NCI-H510A treated with DMSO at 0.1 percent for 48 hours (cell line): ENCODE measurements at places on chromosomes 5 and 9.

- no peak for DNase-seq
Measured at GRCh38 chr5:115124741-115125140, 45.0 kb downstream of the TRIM36 start.

GRCh38 chr5:15510092-15510491 lies 10.1 kb downstream of the FBXL7 start:
- DNase-seq, result no peak

DNA sequence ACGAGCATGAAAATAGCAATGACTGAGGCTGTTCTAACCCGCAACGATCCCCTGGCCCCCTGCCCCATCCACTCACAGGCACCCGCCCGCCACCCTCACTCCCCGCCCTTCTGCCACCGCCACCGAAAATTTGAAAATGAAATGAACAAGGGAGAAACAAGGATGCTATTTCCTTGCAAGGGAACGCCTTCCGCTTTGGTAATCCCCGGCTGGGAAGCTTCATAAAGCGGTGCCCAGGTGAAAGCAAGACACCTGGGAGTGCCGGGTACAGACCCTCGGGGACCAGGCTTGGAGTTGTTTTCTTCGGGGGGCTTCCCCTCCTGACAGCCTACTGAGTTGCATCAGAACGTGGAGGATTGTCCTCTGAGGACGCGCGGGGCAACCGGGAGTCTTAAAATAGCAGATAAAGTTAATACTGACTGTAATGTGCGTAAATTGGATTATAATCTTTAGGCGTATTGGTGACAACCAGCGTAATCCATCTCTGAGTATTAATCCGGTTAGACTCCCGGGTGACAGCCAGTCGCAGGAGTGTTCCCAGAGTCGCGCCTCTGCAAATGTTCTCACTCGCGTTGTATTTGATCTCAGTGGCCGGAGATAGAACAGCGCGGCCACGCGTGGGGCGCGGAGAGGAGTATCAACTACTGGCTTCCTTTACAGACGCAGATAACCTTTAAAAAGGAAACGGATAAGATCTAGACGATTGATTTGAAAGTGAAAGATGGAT lies 885 bp upstream of the MLLT3 start:
- DNase-seq, result no peak

GRCh38 chr5:66810151-66810550 lies 214.0 kb downstream of the MAST4 start:
- no peak for DNase-seq

DNA sequence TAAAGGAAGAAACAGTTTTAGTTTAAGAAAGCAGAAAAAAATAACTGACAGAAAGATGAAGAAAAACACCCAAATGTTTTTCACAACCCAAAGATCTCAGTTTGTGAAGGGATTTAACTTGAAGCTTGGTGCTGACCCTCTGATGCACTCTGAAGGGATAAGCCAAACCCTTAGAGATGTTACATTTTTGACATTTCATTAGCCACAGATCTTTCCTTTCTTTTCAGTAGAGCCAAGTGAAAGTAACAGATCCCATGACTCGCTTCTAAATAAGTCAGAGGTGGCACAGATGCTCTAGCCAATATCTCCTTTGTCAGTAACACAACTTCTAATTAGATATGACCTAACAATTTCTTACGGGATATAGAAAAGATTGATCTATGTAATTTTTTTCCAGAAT lies 394.5 kb upstream of the EDIL3 start:
- no peak for DNase-seq

- no peak for DNase-seq
Measured at GRCh38 chr5:39236718-39237117, 17.4 kb upstream of the FYB1 start.

- no peak for DNase-seq
Measured at GRCh38 chr5:2272755-2273154, 390.0 kb upstream of the IRX4 start.

- DNase-seq, result no peak
Measured at GRCh38 chr5:44329716-44330115, 59.5 kb downstream of the FGF10 start.

DNA sequence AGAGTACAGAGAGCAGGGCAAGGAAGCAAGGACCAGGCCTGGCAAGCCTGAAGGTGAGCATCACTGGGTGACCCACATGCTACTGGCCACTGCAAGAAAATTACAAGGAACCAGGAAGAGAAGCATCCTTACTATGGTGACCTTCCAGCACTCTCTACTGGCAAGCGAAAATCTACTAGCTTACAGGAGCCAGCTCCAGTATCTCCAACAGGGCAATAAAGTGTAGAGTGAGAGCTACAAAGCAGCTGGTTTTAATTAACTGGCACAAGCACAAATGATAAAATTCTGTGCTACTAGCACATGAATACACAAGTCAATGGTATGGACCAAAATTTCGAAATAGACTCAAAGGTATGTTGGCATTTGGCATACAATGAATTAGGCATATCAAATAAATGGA lies 113.3 kb upstream of the CAST start:
- DNase-seq, result no peak

DNA sequence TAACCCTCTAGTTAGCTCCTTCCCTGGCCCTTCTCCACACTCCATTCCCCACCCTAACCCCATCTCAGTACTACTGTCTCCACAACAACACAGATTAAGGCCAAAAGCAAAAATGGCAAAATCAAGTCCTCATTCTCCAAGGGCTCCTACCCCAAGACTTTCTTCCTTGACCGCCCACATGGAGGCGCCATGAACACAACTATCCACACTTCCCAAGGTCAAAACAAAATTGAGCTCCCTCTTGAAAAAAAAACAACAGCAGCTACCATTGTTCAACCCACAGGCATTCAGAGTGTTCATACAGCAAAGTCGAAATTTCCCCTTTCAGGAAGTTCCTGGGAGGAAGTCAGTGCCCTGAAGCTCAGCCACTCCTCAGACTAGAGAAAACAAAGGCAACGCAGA lies 54.4 kb downstream of the GNAQ start:
- DNase-seq, result no peak

- DNase-seq, result no peak
Measured at GRCh38 chr5:10885026-10885425, 124.0 kb upstream of the DAP start.

DNA sequence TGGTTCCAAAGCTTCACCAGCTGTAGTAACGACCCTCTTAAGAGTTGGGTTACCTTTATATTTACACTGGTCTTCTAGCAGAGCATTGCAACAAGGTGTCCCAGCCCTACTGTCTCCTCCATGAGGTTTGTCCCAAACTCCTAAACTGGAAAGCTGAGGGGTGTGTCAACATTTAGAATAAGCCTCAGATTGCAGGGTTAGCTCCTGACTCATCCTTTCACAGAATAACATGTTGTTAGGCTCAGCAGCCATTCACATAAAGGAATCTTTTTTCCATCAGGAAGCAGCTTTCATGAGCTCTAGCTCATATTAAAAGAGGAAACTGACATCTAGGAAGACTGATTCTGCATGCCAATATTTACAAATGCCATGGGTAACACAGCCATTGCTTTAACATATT lies 238.7 kb downstream of the EFNA5 start:
- DNase-seq, result no peak

GRCh38 chr9:124295159-124295794 lies 37.5 kb downstream of the NEK6 start:
- DNase-seq, result no peak

DNA sequence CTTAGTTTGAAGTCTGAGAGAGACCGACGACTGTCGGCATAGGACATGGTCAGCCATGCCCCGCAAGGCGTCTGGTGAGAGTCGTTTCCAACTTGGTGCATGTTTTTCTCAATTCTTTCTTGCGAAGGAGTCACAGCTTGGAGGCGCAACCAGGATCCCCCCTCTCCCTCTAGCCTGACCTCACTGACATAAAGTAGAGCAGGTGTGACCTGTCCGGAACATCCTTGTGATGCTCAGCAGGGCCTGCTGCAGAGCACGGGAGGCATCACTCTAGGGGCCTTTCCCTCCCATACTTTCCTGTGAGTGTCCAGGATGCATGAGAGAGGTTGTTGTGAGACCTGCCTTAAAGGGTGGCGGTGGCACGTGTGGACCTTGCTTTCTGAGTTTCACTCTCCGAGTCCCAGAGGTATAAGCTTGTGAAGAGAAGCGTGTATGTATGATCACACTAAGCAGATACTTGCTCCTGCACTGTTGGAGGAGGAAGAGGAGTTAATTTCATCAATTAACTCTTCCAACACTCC lies 5.0 kb downstream of the TENT4A start:
- no peak for DNase-seq

GRCh38 chr5:77972469-77973252 lies 196.5 kb upstream of the TBCA start:
- no peak for DNase-seq

DNA sequence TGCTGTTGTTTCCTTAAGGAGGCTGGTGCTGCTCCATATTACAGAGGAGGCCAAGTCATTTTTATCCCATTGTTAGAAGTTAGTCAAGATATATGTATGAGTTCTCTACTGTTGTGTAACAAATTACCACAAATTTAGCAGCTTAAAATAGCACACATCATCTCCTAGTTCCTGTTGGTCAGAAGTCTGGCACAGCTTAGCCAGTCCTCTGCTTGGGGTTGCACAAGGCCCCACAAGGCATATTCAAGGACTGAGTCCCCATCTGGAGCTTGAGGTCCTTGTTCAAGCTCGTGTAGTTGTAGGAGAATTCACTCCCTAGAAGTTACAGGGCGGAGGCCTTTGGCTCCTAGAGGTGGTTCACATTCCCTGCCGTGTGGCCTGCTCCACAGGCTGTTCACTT lies 14.7 kb downstream of the MTAP start:
- no peak for DNase-seq

- no peak for DNase-seq
Measured at GRCh38 chr9:110007477-110008270, 200.3 kb downstream of the C9orf152 start.

DNA sequence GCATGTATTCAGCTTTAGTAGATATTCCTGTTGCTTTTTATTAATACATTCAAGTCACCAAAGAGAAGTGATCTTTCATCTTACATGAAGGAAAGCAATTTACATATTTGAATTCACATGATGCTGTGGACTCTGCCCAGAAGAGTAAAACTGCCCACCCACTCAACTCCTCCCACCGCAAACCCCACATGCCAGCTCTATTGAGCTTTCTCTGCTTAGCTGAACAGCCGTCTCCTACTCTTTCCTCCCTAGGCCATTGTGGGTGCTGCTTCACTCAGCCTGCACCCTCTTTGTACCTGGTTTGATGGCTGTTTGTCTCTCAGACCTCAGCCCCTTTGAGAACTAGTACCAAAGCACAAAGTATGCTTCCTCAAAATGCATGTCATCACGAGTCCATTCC lies 48.4 kb upstream of the MAP3K1 start:
- DNase-seq, result no peak

DNA sequence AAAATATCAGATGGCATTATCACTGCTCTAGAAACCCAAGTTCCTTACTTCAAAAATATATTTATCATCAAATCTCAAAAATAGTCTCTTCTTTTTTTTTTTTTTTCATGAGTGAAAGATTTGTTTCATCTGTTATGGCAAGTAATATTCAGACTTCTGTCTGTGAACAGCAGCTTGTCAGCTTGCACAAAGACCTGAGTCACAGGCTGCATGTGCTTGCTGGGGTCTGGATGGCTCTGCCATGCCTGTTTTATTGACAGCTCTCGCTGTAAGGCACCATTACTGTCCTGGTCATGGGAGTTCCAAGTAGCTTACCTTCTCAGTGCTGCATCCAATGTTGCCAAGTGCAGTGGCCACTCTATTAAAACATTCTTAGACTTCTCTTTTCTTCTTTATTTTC lies 456.4 kb downstream of the GADD45G start:
- no peak for DNase-seq

GRCh38 chr9:116286297-116286696 lies 132.7 kb downstream of the PAPPA start:
- DNase-seq, result no peak

DNA sequence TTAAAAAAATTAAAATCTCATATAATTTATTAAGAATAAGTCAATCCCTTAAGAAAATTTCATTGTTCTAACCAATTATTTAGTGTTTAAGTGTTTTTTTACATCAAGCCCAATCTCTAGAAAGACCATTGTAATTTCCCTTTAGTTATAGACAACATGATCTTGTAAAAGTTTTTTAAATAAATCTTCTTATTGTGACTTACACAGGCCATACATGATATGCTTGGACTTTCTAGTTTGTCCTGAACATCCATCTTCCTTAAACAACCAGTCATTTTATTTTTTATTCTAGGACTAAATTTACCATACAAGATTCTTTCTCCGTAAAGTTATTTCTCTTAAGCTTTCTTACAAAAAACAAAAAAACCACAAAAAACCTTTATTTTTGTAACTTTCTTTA lies 126.5 kb upstream of the MAST4 start:
- DNase-seq, result no peak

GRCh38 chr5:142663246-142663645 lies 22.6 kb downstream of the FGF1 start:
- DNase-seq, result no peak

DNA sequence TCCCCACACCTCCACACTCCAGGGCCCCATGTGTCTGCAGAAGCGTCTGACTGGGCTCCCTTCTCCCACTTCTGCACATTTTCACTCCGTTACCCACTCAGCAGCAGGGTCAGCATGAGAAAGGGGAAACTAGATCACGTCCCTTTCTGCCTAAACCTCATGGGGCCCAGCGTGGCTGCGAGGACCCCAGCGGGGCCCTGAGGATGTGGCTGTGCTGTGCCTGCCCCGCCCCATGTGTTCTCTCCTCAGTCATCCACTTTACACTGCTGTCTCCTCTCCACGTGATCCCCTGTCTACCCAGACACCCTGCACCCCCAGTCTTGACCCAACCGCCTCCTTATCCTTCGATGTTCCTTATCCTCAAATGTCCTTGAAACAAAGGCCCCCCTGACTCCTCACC lies 59.8 kb upstream of the OTULINL start:
- no peak for DNase-seq

- no peak for DNase-seq
Measured at GRCh38 chr9:135046739-135047350, 40.6 kb upstream of the OLFM1 start.

GRCh38 chr9:88926781-88927505 lies 64.3 kb upstream of the S1PR3 start:
- DNase-seq, result no peak

DNA sequence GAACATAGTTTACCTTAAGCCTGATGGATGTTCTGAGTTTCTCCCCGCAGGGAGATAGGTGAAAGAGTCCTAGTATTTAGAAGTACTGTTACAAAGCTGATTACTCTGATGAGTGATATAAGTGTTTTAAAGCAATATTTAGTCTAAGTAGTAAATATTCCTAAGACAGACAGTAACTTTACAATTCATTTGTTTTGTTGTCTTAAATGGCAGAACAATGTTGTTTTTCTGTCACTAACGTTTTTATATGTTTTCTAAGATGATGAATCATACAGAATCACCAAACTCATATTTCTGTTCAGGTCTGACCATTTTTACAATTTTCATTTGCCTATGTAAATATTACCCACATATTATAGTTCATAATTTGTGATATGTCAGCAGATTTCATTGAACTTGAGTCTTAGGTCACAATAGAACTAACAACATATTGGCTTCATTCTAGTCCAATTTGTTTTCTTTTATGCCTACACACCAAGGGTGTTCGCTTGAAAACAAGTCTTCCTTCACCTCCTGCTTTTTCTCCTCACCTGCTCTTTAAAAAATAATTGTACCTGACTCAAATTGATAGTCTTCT lies 30.6 kb downstream of the MAP3K1 start:
- DNase-seq, result no peak
